Nephron progenitor cell (in vitro differentiated cells): ENCODE measurements at places on chromosomes 7 and 10.
A peak's percentile ranks its signal among the peaks of the same experiment; 100 is the strongest.

DNA sequence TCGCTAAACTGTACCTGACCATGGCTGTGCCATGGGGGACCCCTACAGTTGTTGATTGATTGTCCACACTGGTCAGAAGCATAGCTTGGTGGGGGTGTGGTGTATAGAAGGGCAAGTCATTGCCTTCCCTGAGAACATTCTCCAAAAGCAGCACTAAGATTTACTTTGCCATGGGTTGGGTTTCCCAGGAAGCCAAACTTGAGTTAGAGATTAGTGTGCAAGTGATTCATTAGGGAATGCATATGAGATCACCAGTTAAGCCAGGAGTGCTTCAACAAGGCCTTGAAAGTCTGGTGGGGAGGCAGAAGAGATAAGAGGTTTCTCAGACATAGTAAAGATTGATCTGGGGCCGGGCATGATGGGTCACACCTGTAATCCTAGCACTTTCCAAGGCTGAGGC, 21.4 kb upstream of the TPST1 start:
- no peak overlapping the region for H3K4me3 ChIP-seq
- H3K36me3 ChIP-seq: no peaks in the 10 kb centered on the region
- peaks cover 11% of the 10 kb centered on the region for H3K4me1 ChIP-seq
- H3K27me3 ChIP-seq: peaks cover 7% of the 10 kb centered on the region

GRCh38 chr10:83680470-83680891, 458.8 kb upstream of the GHITM start:
- no peaks in the 10 kb centered on the region for H3K36me3 ChIP-seq
- H3K27ac ChIP-seq: no peak overlapping the region
- no peaks in the 10 kb centered on the region for H3K27me3 ChIP-seq
- no peak overlapping the region for H3K4me3 ChIP-seq
- DNase-seq: no peak
- peaks cover 8% of the 10 kb centered on the region for H3K4me1 ChIP-seq

DNA sequence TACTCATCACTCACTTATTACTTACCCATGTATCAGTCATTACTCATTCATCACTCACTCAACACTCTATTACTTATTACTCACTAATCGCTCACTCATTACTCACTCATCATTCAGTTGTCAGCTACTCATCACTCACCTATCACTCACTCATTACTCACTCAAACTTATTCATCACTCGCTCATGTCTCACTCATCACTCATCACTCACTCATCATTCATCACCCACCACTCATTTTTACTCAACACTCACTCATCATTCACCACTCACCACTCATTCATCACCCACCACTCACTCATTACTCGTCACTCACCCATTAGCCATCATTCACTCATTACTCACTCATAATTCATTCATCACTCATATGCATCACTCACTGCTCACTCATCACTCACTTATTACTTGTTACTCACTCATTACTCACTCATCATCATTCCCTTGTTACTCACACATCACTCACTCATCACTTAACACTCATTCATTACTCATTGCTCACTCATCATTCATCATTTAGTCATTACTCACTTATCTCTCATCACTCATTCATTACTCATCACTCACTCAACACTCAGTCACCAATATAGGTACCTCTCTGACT, 237.9 kb downstream of the ADARB2 start:
- no peak overlapping the region for H3K4me3 ChIP-seq
- no peak overlapping the region for H3K27ac ChIP-seq
- DNase-seq: no peak
- H3K36me3 ChIP-seq: no peaks in the 10 kb centered on the region

GRCh38 chr10:114539623-114540022, 118.5 kb downstream of the ABLIM1 start:
- peaks cover 11% of the 10 kb centered on the region for H3K27me3 ChIP-seq
- no peak overlapping the region for H3K4me3 ChIP-seq
- no peaks in the 10 kb centered on the region for H3K36me3 ChIP-seq
- H3K4me1 ChIP-seq: peaks cover 19% of the 10 kb centered on the region

DNA sequence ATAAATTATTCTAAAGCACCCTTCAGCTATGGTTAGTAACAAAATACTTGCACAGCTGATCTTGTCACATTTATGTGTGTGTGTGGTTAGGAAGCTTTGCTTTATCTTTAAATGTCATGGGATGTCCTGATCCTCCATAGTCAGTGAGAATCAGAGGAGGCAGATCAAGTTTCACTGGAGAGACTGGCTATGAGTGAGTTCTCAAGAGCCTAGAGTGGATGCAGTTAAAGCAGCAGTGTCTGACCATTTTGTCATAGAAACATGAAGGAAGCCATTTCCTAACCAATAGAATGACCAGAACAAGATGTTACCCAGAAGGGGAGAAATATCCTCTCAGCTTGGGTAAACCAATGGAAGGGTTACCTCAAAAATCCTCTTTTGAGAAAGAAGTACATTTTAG, 207.2 kb upstream of the DKK1 start:
- no peak overlapping the region for H3K4me3 ChIP-seq
- H3K27ac ChIP-seq: peak overlapping the region; percentile 35
- H3K4me1 ChIP-seq: peaks cover 7% of the 10 kb centered on the region
- no peak for DNase-seq
- H3K36me3 ChIP-seq: no peaks in the 10 kb centered on the region
- H3K27me3 ChIP-seq: no peaks in the 10 kb centered on the region

DNA sequence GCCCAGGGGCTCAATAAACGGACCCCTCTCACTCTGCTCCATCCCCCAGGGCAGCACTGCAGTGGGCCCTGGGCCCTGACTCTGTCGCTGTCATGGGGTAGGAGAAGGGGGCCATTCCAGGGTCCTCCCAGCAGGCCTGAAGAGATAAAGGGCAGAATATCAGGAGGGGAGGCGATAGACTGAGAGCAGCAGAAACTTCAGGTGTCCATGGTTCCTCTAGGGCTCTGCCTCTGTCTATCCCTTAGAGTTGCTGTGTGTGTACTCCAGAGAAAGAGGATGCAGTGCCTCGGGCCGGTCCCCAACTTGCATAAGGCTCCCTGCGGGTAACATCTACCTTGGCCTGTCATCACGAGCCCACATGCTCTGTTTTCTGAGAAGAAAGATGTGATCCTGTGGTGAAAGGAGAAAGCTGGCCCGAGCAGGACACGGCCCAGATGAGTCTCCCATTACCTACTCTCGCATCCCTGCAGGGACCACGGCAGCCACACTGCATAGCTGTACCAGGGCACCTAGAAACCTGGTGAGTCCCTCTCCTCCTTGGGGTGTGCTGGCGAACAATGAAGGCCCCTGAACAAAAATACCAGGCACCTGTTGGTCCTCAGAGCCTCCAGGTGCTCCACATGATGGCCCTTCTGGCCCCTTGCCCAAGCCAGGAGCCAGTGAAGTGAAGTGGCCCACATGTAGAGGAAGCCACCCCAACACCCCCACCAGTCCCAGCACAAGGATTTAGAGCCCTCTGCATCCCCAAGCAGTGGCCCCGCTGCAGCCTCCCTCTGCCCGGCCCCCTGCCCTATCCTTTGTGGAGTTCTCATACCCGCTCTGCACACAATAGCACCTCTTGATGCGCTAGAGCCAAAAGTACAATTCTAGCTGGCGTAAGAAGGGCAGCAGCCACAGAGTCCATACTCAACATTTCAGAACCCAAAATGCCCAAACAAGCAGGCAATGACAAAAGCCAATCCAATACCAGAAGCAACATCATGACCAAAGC, 106.8 kb downstream of the ARHGAP22 start:
- no peak overlapping the region for H3K4me3 ChIP-seq
- H3K27me3 ChIP-seq: peaks cover 13% of the 10 kb centered on the region
- H3K36me3 ChIP-seq: no peaks in the 10 kb centered on the region
- no peak overlapping the region for H3K27ac ChIP-seq
- H3K4me1 ChIP-seq: peaks cover 38% of the 10 kb centered on the region
- DNase-seq: no peak

- H3K27me3 ChIP-seq: peaks cover 34% of the 10 kb centered on the region
- no peak for DNase-seq
- no peaks in the 10 kb centered on the region for H3K36me3 ChIP-seq
- H3K4me3 ChIP-seq: no peak overlapping the region
Observed at GRCh38 chr7:132740176-132740575, 163.9 kb upstream of the PLXNA4 start.

- no peaks in the 10 kb centered on the region for H3K27me3 ChIP-seq
- H3K27ac ChIP-seq: peak overlapping the region; percentile 77
- peaks cover 85% of the 10 kb centered on the region for H3K36me3 ChIP-seq
- no peak overlapping the region for H3K4me3 ChIP-seq
Observed at GRCh38 chr7:98956937-98957336, 78.6 kb downstream of the TRRAP start.

DNA sequence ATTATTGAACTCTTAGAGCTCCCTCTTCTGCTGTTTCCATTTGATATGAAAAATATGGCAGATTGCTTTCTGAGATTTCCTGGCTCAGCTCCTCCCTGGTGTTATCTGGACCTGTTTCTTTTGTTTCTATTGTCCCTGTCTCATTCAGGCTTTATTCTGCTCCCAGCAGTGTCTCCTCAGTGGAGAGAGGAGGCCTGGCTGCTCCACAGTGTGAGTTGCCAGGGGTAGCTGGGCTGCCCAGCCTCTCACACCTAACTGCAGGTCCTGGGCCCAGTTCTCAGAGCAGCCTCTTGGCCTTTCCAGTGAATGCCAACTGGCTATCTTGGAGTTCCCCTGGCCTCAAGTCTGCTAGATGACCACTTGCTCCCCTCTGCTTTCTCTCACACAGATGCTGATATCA, 127.0 kb downstream of the VPS41 start:
- H3K4me1 ChIP-seq: no peaks in the 10 kb centered on the region
- peaks cover 13% of the 10 kb centered on the region for H3K36me3 ChIP-seq
- no peak overlapping the region for H3K4me3 ChIP-seq
- DNase-seq: no peak

- no peak for DNase-seq
Observed at GRCh38 chr7:130667593-130668257, 823 bp downstream of the COPG2 start.

GRCh38 chr7:141785706-141786552, 4.1 kb upstream of the TAS2R5 start:
- H3K4me1 ChIP-seq: no peaks in the 10 kb centered on the region
- no peaks in the 10 kb centered on the region for H3K27me3 ChIP-seq
- H3K27ac ChIP-seq: peak overlapping the region; percentile 75
- peaks cover 24% of the 10 kb centered on the region for H3K36me3 ChIP-seq
- H3K4me3 ChIP-seq: no peak overlapping the region

- peaks cover 5% of the 10 kb centered on the region for H3K36me3 ChIP-seq
- peaks cover 15% of the 10 kb centered on the region for H3K4me1 ChIP-seq
- no peak overlapping the region for H3K4me3 ChIP-seq
- peaks cover 5% of the 10 kb centered on the region for H3K27me3 ChIP-seq
Observed at GRCh38 chr10:43198682-43199005, 60.4 kb downstream of the CSGALNACT2 start.

DNA sequence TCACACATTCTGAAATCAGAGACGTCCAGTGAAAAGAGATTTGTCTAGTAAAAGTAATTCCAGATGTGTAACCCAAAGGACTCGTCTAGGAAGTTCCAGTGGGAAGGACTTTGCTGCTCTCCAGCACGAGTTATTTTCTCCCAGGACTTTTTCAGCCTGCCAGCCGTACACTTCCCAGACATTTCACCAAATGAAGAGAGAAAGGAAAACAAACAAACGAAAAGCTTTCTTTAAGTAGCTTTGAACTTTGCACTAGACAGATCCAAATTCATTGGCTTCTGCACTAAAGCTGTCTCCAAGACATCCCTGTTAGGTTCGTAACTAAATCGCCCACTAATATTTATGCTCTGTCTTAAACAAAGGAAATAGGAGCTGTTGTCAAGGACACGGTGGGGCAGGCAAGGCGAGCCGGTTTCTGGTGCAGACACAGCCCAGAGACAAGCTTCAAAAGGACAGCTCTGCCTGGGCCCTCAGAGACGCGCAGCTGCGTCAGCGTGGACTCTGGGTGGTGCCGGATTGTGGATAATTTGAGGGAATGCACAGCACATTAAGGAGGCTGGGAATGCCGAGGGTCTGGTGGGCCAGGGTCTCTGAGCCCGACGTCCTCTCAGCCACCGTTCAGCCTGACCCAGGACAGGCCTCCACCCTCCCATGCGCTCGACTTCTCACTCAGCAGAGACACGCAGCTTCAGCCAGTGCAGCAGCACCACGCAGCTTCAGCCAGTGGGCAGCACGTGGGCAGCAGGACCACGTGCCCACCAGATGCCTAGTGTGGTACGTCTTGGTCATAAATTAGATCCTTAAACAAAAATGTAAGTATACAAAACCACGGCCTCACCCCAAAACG, 64.1 kb upstream of the INSIG1 start:
- H3K27ac ChIP-seq: no peak overlapping the region
- H3K4me1 ChIP-seq: peaks cover 70% of the 10 kb centered on the region
- DNase-seq: no peak
- no peak overlapping the region for H3K4me3 ChIP-seq
- no peaks in the 10 kb centered on the region for H3K36me3 ChIP-seq

DNA sequence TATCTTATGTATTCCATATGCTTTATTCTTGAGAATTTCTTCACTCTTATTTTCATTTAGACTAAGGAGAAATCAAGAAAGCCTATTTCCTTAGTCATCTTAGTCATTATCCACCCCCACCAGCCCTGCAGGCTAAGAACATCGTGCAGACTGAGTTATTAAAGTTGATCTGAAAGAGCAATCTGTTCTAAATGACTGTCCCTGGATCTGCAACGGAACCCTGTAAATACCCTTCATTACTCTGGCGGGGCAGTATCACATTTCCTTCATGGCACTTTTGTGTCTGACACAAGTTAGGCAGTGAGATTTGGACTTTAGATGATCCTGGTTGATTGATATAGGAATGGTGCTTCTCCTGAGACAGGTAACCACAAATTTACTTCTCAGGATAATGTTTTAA, 3.5 kb upstream of the MYPN start:
- no peak for DNase-seq
- no peak overlapping the region for H3K4me3 ChIP-seq
- H3K4me1 ChIP-seq: peaks cover 19% of the 10 kb centered on the region
- peaks cover 7% of the 10 kb centered on the region for H3K27me3 ChIP-seq

- peaks cover 4% of the 10 kb centered on the region for H3K36me3 ChIP-seq
- no peak overlapping the region for H3K27ac ChIP-seq
- DNase-seq: peak; percentile 52
- peaks cover 63% of the 10 kb centered on the region for H3K4me1 ChIP-seq
- H3K4me3 ChIP-seq: peak overlapping the region; percentile 83
Observed at GRCh38 chr7:2403718-2404648, 572 bp downstream of the CHST12 start.

- DNase-seq: no peak
- H3K36me3 ChIP-seq: no peaks in the 10 kb centered on the region
- H3K4me1 ChIP-seq: peaks cover 7% of the 10 kb centered on the region
- H3K27ac ChIP-seq: no peak overlapping the region
- peaks cover 2% of the 10 kb centered on the region for H3K27me3 ChIP-seq
- H3K4me3 ChIP-seq: no peak overlapping the region
Observed at GRCh38 chr7:19305698-19306097, 160.5 kb upstream of the FERD3L start.

DNA sequence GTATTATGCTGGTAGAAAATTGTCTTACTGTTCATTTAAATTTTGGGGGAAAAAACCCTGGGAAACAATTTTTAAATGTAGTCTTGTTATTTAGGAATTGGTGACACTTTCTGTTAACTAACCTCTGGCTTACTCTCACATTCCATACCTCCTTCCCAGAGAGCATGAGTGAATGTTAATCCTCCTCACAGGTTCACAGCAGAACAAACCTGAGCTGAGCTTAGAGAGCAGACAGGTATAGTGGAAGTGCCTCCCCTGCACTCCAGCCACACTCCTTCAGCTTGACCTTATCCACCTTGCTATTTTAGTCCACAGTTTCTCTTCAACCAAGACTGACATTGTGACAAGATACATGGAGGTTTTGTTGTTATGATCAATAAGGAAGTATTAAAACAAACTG, 235.9 kb downstream of the FOXP2 start:
- H3K4me3 ChIP-seq: no peak overlapping the region
- H3K27ac ChIP-seq: no peak overlapping the region
- peaks cover 44% of the 10 kb centered on the region for H3K4me1 ChIP-seq
- no peaks in the 10 kb centered on the region for H3K27me3 ChIP-seq
